ENCODE measurements at places on chromosomes 4 and X.

DNA sequence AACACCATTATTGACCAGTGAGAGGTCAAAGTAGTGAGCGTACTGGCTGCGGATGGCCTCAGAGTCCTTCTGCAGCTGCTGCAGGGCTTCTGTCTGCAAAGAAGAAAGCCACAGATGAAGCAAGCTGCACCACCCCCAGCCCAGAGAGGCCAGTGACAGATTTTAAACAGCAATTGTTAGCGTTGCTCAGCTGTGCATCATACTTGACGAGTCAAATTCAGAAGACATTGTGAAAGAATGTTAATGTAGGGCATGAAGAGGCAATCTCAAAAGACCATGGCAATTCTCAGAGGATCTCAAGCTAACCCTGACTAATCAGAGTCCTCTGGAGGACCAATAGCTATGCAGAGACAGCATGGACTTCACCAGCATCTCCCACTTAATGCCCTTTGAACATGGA is 16.6 kb downstream of the DKC1 start:
- DNase-seq: no peak

DNA sequence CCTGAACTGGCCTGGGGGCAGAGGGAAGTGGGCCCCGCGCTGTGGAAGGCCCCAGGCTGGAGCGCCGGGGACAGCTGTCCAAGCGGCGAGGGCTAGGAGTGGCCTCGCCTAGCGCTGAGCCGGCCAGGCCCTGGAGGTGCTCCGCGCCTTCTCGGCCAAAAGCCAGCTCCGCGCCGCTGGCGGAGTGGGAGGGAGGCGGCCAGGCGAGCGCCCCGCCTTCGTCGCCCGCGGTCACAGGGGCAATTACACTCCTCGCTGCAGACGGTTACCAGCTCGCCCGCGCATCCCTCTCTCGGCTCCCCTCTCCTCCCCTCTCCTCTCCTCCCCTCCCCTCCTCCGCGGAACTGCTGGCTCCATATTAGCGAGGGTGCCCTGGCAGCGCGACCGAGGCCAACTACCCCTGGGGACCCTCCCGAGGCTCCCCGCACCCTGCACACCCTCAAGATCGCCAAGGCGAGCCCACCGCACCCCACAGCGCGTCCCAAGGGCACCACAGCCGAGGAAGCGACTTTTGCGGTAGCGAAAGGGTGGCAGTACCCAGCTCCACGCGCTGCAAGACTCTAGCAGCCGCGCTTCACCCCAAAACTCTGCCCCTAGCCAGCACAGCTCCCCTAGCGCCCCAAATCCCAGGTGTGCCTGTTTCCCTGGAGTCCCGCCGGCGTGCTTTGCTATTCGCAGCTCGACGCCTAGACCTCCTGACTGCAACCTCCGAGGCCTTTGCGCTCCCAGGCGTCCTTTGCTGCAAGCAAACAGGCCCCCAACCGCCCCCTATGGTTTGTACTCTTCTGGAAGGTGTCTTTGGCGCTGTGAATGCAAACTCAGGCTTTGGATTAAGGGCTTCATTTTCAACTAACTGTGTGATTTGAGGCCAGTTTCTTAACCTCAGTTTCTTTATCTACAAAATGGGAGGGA is 91.4 kb downstream of the BCOR start:
- no peak for DNase-seq

DNA sequence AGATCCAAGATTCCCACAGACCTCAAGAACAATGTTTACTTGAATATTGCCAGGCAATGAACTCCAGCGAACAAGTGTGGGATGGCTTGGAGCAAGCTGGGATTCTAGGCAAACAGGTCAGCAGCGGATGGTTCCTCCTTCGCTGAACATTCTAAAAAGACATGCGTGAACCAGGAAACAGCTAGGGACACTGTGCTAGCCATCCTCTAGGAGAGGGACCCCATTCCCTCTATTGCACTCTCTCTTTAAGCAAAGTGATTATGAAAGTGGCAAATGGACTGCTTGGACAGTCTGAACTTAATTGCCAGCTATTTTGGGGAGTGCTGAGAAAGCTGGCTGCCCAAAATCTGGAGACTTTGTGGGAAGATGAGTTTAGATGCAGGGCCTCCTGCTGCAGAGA is 29.9 kb upstream of the TEC start:
- DNase-seq: no peak

DNA sequence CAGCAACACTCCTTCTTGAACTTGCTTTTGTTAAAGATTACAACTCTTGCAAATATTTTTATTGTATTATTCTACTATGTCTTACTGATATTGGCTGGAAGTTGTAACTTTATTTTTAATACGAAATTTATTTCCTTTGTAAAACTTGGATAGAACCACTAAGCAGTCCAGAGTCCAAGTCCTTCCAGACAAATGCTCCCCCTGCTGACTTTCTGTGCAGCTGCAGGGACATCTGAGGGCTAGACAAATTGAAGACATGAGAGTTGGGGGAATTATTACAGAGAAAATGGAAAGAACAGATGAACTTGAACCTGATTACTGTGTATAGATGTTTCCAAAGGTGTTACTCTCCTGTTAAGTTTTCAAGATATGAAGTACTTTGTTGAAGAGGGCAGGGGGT is 238.8 kb downstream of the GRIA3 start:
- DNase-seq: no peak

DNA sequence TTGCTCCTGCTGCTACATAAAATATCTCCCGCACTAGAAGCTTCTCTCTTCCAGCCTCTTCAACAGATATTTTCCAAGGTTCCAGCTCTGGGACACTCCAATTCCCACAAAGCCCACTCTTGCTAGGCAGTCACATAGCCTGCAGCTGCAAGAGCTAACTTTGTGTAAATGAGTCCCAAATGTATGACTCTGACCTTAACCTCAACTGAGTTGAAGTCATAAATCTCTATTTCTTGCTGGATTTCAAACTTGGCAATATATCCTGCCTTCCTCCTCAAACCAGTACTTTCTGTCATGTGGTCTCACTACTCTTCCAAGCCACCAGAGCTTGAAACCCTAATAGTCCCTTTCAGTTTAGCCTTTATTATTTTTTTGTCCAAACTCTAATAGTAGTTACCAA is 315.4 kb upstream of the GRIA3 start:
- no peak for DNase-seq

DNA sequence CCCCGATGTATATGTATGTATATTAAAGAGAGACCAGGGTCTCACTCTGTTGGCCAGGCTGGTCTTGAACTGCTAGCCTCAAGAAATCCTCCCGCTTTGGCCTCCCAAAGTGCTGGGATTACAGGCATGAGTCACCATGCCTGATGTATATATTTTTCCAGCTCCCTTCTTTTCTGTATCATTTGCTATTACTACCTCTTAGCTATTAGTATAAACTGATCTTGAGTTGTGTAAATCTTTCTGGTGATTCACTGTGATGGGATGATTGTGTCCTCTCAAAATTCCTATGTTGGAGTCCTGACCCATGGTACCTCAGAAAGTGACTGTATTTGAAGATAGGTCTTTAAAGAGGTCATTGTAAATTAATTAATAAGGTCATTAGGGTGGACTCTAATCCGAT is 53.1 kb downstream of the HPRT1 start:
- DNase-seq: no peak

Measured in sigmoid colon (tissue), 7 donors.